ENCODE measurements at places on chromosomes 13 and 19.
A peak's percentile ranks its signal among the peaks of the same experiment; 100 is the strongest.

DNA sequence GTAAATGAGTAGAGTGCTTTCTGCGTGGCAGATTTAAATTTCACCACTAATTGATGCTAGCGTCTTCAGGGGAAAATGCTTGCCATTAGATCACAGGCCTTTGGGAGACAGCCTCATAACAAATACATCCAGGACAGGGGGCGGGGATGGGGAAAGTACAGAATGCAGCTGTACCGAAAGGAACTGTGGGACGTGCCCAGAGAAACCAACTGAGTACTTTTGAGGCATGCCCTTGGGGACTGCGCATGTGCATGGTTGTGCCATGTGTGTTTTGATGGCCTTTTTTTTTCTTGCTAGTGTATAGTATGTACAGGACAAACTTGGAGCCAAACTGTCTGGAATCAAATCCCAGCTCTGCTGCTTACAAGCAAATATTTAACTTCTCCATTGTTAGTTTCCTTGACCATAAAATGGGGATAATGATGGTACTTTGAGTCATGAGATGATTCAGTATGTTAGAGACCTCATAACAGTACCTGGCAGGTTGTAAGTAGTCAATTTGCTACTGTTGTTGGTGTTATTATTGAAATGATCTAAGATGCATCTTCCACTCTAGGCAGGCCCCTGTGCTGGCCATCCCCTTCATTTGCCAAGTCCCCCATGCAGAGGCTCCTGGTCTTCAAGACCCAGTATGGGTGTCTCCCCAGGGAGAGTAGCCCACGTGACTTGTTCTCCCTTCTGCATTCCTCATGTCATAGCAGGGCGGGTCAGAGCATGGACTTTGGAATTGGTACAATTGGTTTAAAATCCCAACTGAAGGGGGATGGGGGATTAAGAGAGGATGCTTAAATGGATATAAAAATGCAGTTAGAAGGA is 68.3 kb upstream of the NPAS1 start:
- ATAC-seq, result no peak

GRCh38 chr13:97018029-97018819 is 23.9 kb upstream of the OXGR1 start:
- peak; percentile 95 for ATAC-seq

DNA sequence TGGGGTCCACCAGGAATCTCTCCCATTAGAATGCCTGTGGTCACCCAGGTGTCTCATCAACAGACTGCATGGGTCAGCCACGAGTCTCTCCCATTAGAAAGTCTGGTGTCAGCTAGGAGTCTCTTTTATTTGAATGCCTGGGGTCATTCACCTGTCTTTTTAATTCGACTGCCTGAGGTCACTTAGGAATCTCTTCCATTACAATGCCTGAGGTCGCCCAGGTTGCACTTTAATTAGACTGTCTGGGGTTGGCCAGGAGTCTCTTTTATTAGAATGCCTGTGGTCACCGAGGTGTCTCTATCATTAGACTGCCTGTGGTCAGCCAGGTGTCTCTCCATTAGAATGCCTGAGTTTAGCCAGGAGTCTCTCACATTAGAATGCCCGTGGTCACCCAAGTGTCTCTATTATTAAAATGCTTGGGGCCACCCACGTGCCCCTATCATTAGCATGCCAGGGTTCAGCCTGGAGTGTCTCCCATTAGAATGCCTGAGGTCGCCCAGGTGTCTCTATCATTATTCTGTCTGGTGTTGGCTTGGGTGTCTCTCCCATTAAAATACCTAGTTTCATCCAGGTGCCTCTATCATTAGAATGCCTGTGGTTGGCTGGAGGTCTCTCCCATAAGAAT is 1474.3 kb downstream of the UQCRFS1 start:
- no peak for ATAC-seq

DNA sequence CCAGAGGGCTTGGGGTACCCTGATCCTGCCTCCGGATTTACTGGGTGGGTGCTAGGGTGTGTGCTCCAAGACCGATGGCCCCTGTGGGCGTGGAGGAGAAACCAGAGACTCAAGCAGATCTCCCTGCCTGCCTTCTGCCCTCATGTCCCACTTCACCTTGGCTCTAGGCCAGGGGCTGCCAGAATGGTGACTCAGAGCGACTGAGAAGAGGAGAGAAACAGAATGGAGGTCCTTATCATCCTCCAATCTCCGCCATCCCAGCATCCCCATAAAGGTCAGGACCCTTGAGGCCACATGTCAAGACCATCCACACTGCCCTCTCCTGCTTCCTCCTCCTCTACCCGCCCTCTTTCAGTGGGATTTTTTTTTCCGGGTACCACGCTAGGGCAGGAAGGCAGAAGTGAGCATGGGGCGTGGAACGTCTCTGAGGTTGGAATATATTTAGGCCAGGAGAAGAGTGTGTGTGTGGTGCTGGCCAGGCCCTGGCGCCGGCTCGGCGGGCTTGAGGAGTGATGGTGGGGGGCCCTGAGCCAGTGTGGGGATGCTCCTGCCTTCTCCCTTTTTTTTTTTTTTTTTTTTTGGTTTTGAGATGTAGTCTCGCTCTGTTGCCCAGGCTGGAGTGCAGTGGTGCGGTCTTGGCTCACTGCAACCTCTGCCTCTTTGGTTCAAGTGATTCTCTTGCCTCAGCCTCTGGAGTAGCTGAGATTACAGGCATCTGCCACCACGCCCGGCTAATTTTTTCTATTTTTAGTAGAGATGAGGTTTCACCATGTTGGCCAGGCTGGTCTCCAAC is 22.3 kb downstream of the IER2 start:
- ATAC-seq, result peak; percentile 71

DNA sequence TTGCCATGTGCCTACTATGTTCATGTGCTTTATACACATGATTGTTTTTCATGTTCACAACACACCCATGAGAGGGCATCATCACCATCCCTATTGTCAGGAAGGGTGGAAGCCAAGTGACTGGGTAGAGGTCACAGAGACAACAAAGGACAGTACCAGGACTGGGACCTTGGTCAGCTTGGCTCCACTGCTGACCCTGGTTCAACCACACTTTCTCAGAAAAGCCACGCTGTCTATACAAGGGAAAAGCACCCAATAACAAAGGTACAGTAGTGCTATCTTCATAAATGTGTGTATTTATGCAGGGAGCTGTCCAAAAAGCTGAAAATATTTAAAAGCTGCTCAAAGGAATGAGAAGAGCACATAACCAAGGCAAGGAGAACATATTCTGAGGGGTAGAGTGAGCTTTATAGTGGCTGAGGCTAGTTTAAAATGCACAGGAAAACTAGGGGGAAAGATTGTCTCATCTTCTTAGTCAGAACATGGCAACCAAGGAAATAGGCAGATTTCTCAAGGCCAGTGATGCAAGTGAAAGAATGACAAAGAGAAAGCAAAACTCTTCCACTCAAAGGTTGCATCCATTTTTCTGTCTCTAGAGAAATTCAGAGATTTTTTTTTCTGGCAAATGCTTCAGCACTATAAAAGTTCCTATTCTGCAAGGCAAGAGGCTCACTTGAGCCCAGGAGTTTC is 415.0 kb downstream of the FOXO1 start:
- ATAC-seq, result peak; percentile 45

- no peak for ATAC-seq
These were observed 370.2 kb downstream of the MTUS2 start for GRCh38 chr13:29190298-29190697.

- ATAC-seq, result no peak
These were observed 1537.4 kb downstream of the SLITRK1 start for GRCh38 chr13:82344867-82345266.

- no peak for ATAC-seq
These were observed 39.3 kb upstream of the KCTD4 start for GRCh38 chr13:45240143-45240542.

DNA sequence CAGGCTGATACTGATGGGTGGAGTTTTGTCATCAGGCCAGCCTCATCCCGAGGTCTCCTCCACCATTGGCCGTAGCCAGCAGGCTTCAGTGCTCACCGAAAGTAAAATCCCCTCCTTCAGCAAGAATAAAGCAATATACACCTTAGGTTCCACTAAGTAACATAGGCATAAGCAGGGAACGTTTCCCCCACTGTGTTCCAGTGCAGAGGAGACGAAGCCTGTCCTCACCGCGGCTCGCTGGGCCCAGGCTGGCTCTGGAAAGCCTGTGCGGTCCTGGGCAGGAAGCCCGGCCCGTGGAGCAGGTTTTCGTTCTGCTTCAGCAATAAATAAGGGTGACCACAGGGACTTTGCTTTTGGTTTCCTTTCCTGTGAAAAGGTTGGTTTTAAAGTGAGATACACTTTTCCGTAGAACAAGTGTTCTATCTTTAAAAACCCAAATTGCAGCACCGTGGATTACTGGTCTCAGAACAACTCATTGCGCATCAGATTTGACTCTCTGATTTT is 16.3 kb upstream of the TEX29 start:
- no peak for ATAC-seq

- peak; percentile 55 for ATAC-seq
These were observed 39.2 kb downstream of the GATAD2A start for GRCh38 chr19:19444681-19445155.

- no peak for ATAC-seq
These were observed 64.0 kb downstream of the IER2 start for GRCh38 chr19:13214036-13214730.

DNA sequence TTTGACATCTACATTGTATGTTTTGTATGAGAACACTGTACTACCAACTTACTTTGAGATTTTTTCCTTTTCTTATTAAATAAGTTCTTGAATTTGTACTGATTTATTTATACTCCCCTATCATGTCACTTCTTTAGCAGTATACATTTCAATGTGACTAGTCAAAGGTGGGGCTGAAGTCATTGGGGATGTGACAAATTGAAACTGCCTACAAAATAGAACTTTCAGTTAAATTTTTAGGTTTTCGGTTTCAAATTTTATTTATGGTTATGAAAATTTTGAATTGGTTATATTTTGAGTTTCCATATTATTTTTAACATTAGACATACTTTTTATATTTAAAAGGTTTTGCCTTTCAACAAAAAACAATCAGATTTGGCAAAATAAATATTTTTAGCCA is 221.6 kb downstream of the NBEA start:
- no peak for ATAC-seq

DNA sequence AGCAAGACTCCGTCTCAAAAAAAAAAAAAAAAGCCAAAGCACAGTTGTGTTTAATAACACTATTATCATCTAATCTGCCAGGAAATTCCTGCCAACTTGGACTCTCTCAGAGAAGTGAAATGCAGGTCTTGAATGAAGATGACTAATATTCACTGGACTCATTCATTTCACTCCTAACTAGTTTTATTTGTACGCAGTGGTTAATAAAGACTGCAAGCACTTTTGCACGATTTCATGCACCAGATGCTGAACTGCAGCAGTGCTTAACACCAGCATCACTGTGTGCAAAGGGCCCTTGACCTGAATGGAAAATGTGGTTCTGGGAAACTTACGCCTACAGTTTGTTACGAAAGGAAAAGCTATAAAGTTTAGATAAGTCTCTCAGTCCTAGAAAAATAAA is 63.3 kb downstream of the DHRS12 start:
- peak; percentile 82 for ATAC-seq

DNA sequence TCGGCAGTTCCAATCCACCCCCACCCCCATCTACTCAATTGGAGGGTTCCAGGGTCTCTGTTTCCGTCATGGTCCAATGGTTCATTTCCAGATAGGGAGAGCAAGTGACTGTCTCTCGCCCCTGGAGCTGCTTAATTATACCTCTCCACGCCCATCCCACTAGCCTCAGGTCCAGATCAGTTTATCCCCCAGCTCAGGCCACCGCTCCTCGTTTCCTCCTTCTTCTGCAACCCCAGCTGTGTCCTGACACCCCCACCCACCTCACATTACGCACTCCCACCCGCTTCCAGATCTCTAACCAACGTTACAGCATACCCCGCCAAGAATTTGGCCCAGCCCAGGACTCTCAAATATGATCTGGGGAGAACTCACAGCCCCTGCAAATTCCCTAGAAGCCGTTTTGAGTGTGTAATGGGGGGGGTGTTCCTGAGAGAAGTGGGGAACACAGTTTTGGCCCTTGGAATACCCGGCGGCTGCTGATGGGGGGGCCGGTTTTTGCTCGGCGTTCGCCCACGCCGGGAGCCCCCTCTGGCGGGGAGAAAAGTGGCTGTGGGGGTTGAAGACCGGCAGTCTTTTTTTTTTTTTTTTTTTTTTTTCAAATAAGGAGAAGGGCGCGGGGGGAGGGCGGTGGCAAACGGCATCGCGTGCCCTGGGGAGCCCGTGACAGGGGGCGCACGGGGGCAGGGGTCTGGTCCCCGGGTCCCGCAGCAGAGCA is 1.7 kb upstream of the PDE4A start:
- ATAC-seq, result no peak

DNA sequence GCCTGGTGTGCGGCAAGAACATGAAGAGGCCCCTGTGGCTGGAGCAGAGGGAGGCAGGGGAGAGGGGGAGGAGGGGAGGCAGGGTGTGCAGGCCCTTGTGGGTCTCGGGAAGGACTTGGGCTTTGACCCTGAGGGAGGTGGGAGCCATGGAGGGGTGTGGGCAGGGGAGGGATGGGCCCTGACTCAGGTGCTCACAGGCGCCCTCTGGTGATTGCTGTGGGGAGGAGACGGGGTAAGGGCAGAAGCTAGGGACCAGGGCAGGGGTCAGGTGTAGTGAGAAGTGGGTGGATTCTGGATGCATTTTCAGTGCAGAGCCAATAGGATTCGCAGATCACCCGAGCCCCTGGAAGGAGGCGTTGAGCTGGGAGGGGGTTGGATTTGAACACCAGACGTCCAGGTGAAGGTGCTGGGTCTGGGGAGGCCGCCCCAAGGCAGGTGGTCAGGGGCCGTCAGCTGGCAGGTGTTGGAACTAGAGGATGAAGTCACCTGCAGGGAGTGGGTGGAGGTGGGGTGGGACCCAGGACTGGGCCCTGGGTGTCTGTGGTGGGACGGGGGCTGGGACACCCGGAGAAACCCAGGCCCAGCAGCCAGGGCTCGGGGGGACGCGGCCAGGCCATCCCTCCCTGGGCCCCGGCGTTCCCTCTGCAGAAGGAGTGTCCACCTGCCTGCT is 185.4 kb downstream of the KDM4B start:
- ATAC-seq, result peak; percentile 68

- ATAC-seq, result no peak
These were observed 86.1 kb downstream of the TEX26 start for GRCh38 chr13:31018511-31018910.

Measured in SK-N-SH treated with all-trans-retinoic acid at 6 μM for 48 hours (cell line).